ENCODE measurements at places on chromosomes 4 and X.

GRCh38 chrX:98956014-98956413 lies 1454.1 kb downstream of the PCDH19 start:
- DNase-seq: no peak

GRCh38 chr4:48196758-48197504 lies 62.9 kb upstream of the TXK start:
- no peak for DNase-seq

DNA sequence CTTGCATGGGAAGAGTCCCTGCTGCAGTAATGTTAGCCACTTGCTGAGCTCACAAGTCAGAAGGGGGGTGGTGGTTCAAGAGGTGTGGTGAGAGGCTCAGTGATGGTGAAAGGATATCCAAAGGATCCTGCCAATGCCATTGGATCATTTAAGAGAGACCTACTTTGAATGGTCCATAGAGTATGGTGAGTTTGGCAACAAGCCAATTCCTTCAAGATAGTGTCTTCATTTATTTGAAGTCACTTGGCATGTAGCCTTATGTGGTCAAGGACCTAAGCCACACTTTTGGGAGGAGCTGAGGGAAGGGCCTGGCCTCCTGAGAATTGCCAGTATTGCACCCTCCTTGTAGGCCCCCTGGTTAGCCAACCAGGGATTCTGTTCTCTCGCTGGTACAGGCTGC lies 87.9 kb downstream of the TSPAN7 start:
- DNase-seq: no peak

DNA sequence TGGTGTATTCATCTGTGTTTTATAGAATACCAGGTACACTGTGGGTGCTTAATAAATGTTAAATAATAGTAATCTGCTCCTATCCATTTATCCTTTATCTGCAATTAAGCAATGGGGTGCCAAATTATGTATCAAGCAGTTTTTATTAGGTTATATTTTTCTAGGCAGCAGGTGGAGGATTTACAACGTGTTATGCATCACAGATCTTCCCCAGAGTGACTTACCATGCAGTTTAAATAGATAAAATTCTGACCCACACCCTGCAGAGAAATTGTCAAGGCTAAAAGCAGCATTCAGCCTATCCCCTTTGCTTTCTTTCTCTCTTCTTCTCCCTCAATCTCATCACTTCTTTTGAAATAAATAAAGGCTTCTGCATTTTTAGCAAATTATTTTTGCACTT lies 306.4 kb downstream of the CXXC4 start:
- no peak for DNase-seq

- no peak for DNase-seq
Observed at GRCh38 chr4:9938933-9939332, 82.4 kb downstream of the SLC2A9 start.
